ENCODE measurements at places on chromosomes 5 and 9.

GRCh38 chr5:160643616-160644240 lies 208.3 kb downstream of the ATP10B start:
- DNase-seq: no peak

- DNase-seq: peak; percentile 6
These were observed 211.7 kb upstream of the MVB12B start for GRCh38 chr9:126114850-126115460.

GRCh38 chr5:179303451-179304200 lies 41.6 kb downstream of the ADAMTS2 start:
- peak; percentile 22 for DNase-seq

- DNase-seq: no peak
These were observed 263.2 kb downstream of the KCTD16 start for GRCh38 chr5:144433893-144434292.

- DNase-seq: peak; percentile 48
These were observed 101.3 kb downstream of the PHF2 start for GRCh38 chr9:93677641-93678136.

- no peak for DNase-seq
These were observed 7.5 kb downstream of the BRD9 start for GRCh38 chr5:885127-885442.

DNA sequence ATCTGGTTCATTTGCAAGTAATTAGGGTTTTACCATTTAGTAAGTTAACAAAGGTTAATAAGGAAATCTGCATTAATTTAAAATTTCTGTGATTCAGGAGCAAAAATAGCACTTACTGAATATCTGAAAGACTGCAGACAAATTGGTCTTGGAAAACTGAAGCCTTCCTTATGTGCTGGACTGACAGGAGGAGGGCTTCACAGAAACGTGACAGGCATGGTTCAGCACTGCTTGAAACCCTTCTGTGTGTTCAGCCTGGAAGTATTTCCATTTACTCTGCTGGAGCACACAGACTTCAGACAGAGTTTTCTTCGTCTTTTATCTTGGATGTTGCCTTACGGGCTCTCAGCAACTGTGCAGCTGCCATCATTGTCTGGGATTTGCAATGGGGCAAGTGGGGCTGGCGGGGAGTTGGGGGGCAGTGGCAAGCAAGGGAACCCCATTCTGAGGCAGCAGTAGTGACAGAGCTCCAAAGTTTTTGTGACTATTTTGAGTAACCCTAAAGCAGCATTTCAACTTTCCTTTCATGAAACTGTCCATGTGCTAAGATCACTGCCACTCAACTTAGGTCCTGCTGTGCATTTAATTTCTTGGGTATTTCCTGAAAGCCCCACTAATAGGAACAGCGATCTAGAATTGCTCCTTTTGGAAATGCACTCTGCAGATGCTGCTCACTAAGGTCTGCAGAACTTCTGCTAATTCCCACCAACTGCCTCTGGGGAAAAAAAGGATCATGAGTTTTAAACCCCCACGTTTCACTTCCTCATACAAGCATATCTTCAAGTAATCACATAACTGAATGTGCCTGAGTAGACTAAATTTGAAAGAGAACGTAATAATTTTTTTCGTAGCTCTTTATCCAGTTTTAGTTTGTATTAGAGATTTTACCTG lies 56.6 kb downstream of the KCNN2 start:
- no peak for DNase-seq

GRCh38 chr5:74810915-74811314 lies 43.9 kb downstream of the NSA2 start:
- DNase-seq: no peak

DNA sequence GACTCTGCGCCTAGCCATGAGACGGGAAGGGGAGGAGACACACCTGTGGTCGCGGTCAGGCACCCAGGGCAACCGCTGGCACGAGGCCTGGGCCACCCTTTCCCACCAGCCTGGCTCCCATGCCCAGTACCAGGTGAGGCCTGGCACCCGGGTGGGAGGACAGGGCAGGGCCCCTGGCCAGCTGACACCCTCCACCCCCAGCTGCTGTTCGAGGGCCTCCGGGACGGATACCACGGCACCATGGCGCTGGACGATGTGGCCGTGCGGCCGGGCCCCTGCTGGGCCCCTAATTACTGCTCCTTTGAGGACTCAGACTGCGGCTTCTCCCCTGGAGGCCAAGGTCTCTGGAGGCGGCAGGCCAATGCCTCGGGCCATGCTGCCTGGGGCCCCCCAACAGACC lies 5.0 kb downstream of the MAMDC4 start:
- DNase-seq: no peak
